ENCODE measurements at places on chromosomes 5 and 9.

GRCh38 chr5:81766611-81767010, 15.7 kb upstream of the SSBP2 start:
- no peak for DNase-seq

DNA sequence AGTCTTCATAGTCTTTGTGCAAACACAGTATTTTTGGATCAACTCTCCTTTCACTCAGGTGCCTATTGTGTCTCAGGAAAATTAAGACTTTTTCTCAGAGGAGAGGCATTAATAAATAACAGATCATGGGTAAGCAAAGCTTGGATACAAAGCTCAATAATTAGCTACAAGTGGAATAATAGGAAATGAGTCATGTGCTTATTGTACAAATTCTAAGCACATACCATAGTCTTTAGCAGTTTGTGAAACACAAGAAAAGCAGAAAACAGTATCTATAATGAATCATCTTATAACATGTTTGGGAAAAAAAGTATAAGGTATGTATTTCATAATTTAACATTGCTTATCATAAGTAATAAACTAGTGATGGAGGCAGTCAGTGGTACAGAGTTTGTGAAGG, 477.0 kb downstream of the CDH10 start:
- DNase-seq, result no peak

GRCh38 chr5:172754596-172755356, 16.2 kb downstream of the DUSP1 start:
- DNase-seq, result no peak

DNA sequence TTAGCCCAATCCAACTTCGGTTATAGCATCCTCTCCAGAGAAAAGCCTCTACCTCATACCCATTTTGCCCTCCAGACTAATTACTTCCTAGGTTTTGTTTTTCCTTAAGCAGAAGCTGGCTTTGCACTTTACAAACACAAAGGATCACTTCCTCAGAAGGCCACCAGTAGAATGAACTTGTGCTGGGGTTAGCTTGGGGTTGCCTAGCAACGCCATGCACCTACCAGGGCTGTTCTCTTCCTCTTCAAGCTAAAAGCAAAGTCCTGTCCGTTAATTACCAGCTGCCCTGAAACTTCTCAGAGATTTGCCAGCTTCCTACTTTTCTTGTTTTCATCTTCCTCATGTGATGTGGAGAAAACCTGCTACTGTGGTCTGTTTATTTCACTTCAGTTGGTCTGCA, 132.0 kb upstream of the WWC1 start:
- peak; percentile 8 for DNase-seq

DNA sequence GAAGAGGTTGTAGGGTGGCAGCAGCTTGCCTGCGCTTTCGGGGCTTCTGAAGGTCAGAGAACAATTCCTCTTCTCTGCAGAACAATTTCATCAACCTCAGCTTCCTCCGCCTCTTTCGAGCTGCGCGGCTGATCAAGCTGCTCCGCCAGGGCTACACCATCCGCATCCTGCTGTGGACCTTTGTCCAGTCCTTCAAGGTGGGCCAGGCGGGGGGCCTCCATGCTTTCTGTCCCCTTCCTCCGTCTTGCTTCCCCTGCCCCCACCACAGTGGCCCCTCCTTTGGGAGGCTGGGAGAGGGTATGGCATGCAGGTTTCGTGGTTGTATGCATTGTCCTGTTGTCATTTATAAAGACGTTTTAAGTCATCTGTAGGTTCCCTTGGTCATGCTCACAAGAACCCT, 195.8 kb downstream of the CACNA1B start:
- no peak for DNase-seq

DNA sequence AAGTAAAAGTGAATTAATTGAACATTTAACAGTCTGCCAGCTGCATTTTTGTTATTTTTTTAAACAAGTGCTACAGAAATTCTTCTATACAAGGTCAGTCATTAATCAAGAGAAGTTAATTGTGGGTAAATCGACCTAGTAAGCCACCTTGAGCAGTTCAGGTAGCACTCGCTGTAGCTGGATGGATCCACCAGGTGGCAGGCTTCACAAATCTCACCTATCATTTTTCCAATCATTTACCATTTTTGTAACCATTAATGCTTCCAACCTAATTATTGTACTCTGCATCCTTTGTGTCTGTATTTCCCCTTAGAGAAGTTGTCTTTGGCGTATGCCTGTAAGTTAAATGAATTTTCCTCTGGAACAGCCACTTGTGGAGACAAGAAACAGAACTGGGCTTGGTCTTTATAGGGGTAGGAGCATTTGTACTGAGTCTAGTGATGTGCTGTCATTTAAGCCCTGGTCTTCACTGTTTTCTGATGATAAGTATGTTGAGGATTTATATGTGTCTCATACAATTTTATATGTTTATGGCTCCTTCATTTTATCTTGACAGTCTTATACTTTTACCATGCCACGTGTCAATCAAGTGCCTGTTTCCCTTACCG, 39.5 kb downstream of the CD180 start:
- peak; percentile 72 for DNase-seq

GRCh38 chr9:110033869-110034268, 174.1 kb downstream of the C9orf152 start:
- no peak for DNase-seq

DNA sequence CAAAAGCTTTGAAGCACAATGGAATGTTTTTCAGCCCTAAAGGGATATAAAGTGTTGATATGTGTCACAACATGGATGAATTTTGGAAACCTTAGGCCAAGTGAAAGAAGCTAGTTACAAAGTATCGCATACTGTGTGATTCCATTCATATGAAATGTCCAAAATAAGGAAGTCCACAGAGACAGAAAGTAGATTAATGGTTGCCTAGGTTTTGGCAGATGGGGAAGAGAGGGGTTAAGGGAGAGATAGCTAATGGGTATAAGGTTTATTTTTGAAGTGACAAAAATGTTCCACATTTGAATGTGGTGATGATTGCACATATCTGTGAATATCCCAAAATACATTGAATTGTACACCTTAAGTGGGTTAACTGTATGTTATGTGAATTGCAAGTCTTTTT, 57.5 kb upstream of the MCCC2 start:
- DNase-seq, result no peak

- DNase-seq, result no peak
Measured at GRCh38 chr9:88236511-88237478, 98.5 kb upstream of the SPATA31C2 start.

DNA sequence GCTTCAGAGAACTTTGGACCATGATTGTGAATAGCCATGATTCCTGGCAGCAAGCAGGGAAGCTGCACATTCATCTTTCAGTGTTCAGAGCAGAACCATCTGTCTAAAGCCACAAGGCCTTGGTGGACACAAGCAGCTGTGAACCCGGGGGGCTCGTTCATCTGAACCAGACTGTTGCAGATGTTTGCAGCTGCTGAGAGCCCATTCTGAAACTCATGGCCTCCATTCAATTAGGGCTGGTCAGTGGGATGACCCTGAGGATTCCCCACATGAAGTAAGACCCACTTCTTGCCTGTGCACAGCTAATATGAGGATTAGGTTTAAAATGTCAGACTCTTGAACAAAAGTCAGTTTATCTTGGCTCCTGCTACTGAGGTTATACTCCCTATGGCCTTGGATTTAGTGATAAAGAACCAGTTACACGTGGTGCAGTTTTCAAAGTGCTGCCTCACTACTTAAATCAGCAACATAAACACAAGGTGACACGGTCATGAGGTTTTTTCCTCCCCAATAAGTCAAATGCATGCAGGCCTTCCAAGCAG, 109.8 kb upstream of the IFNK start:
- no peak for DNase-seq

DNA sequence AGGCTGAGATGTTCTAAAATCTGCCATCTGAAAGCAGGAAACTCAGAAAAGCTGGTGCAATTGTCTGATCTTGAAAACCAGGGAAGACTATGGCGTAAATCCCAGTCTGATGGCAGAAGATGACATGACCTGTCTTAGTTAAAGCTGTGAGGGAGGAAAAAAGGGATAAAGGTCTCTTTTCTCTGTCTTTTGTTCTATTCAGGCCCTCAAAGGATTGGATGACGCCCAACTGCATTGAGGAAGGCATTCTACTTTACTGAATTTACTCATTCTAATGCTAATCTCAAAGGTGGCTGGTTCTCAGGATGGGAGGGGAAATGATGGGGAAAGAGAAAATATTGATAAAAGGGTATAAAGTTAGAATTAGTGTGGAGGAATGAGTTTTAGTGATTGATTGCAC, 312.8 kb upstream of the CTNND2 start:
- DNase-seq, result no peak

DNA sequence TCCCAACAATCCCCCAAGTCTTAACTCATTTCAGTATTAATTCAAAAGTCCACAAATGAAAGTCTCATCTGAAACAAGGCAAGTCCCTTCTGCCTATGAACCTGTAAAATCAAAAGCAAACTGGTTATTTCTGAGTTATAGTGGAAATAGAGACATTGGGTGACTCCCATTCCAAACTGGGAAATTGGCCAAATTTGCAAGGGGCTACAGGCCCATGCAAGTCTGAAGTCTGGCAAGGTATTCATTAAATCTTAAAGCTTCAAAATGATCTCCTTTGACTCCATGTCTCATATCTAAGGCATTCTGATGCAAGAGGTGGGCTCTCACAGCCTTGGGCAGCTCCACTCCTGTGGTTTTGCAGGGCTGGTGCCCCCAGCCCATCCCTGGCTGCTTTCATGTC, 167.9 kb downstream of the HTR1A start:
- no peak for DNase-seq

DNA sequence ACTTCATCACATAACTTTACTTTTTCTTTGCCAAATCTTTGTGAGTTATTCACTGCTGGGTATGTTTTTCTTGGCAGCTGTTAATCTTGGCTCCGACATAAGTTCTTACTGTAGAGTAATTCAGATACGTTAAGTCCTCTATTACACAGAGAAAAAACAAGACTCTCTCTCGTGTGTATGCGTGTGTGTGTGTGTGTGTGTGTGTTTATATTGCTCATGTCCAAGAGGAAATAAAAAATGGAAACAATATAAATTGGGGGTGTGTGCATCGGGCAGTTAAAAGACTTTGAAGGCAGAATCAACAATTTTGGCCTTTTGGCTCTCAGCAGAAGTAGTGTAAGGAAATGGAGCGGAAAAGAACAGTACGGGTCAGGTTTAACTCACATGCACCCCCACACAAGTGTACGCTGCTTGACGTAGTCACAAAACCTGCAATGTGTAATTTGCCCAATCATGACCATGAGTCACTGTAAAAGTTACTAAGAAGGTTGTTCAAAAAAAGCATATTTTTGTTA, 67.2 kb upstream of the IFNE start:
- DNase-seq, result no peak

- DNase-seq, result no peak
Measured at GRCh38 chr9:74006935-74007334, 490.2 kb upstream of the RORB start.

- DNase-seq, result no peak
Measured at GRCh38 chr5:151547364-151547763, 43.8 kb downstream of the FAT2 start.

DNA sequence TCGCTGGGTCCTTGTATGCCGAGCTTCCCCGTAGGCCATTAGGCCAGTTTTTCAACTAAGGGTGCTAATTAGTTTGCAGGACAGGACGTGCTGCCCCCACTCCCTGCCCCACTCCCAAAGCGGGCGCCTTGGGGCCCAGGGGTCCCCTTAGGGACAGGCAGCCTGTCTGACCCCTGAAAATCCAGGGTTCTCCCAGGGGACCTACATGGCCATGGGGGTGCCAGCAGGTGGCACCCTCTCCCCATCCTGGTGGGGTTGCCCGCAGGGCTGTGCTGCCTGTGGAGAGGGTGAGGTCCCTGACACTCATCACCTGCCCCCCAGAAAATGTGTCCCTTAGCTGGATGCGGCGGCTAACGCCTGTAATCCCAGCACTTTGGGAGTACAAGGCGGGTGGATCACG, 8.5 kb upstream of the CCDC187 start:
- peak; percentile 51 for DNase-seq

DNA sequence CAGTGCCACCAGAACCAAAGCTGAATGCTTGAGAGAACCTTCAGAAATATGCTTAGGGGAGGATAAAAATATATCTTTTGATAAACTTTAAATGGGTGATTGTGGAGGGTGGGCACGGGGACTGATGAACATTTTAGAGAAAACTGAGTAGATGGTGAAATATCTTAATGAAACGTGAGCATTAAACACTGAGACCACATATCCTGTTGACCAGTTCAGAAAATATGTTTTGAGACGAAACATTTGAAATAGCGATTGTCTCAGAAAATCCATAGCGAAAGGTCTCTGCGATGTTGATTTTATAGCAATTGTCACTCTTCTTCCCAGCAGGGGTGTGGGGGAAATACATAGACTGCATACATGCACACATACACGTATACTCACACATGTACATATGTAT, 231.0 kb downstream of the ESM1 start:
- DNase-seq, result no peak

GRCh38 chr9:90787771-90788460, 13.7 kb upstream of the SYK start:
- DNase-seq, result no peak

DNA sequence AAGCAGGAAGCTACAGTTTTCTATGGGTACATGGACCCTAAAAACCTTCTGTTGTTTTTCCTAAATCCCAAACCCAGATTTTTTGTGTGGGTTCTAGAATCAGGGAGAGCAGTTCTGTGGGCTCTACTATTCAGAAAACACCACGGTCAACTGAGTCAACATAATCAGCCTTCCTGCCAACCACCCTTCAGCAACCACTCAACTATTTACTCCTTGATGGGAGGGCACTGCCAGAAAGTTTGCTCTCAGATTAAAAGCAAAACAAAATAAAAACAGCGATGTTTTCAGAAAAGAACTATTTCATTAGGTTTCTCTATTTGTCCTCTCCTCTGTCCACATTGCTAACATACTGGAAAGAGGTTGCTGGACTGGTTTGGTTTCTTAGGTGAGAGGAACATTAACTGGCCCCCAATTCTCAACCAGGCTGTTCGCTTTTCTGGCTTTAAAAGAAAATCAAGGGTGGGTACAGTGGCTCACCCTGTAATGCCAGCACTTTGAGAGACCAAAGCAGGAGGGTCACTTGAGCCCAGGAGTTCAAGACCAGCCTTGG, 72.3 kb downstream of the GCNT1 start:
- DNase-seq, result no peak

DNA sequence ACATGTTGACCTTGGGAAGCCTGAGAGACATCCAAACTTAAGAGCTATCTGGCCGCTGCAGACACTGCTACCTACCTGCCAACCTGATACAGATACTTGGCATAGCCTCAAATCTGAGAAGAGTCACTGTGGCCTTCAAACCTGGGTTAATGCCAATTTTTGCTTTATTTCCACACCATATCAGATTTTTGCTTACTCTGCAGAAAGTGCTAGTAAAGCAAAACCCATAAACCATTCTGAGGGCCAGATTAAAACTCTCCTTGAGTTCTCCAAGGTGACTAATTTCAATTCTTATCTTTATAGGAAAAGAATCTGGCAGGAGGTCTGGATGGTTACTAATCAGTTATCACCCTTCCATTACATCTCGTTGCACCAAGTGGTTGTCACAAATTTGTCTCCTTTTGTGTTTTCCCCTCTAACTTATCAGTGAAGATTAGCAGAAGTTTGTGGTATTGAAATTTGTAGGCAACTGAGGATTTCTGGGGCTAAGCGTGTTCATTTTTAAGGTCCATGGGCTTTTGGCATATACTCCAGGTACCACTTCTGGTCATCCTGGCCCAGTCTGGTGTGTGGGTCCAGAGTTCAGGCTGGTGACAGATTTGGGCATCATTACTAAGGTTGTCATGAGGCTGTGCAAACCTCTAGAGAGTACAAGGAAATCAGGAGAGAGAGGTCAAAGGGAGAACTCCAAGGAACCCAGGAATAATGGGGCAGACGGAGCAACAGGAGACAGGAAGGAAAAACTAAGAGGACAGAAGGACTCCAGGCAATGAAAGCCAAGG, 177.9 kb downstream of the TSSK1B start:
- DNase-seq, result no peak

- no peak for DNase-seq
Measured at GRCh38 chr9:135079676-135080075, 7.8 kb upstream of the OLFM1 start.

All from CD4-positive, alpha-beta T cell treated with Interferon alpha-2 for 1 hour (primary cell).